Left kidney (tissue), 8 donors: ENCODE measurements at places on chromosomes 1 and 21.
A peak's percentile ranks its signal among the peaks of the same experiment; 100 is the strongest.

- no peak for DNase-seq
These were observed 589.7 kb downstream of the DPYD start for GRCh38 chr1:97331165-97331564.

- DNase-seq = no peak
These were observed 98.6 kb downstream of the KCNJ15 start for GRCh38 chr21:38355353-38355752.

- peak; percentile 54 for DNase-seq
These were observed 71.3 kb downstream of the ATP5PO start for GRCh38 chr21:33844104-33844889.

DNA sequence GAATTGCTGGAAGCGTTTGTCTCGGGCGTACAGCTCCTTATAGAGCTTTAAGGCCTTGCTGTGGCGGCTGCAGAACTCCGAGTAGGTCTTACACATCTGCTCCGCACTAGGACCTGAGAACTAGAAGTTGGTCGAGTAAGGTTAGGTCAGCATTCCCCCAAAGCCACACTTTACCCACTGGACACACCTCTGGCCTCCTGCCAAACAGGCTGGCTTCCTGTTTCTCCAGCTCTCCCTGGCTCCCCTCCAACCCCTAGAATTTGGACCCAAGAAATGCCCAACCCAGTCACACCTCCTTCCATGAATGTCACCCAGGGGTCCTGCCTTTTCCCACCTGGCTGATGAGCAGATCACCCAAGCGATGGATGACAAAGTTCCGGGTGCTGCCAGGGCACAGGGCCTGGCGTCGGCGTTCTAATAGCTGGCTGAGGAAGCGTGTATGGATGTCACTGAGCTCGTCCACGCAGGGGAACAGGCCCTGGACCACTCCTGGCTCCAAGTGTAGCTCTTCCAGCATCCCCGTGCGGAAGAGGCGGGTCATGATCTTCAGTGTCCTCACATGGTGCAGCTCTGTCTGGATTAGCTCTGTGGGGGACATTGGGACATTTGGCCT, 15.6 kb downstream of the ARHGEF2 start:
- DNase-seq = no peak

GRCh38 chr1:49013079-49013478, 236.4 kb upstream of the BEND5 start:
- DNase-seq = no peak

DNA sequence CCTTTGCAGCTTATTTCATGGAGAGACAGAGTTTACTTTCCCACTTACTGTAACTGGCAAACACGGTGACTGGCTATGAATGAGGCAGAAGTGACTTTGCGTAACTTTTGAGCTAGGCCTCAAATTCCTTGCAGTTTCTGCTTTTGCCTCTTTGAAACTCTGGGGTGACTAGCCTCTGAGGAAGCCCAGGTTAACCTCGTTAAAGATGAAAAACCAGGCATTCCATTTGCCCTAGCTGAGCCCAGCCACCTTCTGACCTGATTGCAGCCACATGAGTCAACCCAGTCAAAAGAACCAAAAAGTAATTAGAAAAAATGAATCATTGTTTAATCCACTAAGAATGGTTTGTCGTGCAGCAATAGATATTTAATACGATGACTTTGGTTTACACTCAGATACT, 20.4 kb downstream of the PRMT6 start:
- no peak for DNase-seq

DNA sequence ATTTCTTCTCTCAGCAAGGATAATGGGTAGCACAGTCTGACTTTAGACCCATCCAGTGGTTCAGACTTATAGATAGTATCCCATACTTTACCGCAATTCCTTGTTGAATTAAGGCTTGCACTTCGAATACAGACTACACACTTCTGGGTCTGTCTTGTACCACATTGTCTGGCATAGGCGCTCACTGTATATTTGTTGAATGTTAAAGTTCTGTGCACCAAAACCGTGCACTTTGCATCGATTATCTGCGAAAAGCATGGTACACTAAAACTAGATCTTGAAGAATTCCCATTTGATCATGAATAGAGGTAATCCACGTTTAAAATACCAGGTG, 556 bp upstream of the RYR2 start:
- DNase-seq = no peak

- DNase-seq = no peak
These were observed 101.9 kb downstream of the ZNF644 start for GRCh38 chr1:90919900-90920299.

DNA sequence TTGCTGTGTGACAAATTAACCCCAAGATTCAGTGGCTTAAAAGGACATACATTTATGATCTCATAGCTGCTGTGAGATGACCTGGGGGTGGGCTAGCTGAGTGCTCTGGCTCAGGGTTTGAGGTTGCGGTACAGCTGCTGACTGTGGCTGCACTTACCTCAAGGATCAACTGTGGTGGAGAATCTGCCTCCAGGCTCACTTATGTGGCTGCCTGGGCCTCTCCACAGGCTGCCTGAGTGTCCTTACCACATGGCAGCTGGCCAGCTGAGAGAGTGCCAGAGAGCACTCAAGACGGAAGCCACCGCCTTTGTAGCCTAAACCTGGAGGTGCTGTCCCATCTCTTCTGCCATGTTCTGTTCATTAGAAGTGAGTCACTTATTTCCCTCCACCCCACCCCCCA, 5.7 kb downstream of the LRRC71 start:
- DNase-seq = no peak

DNA sequence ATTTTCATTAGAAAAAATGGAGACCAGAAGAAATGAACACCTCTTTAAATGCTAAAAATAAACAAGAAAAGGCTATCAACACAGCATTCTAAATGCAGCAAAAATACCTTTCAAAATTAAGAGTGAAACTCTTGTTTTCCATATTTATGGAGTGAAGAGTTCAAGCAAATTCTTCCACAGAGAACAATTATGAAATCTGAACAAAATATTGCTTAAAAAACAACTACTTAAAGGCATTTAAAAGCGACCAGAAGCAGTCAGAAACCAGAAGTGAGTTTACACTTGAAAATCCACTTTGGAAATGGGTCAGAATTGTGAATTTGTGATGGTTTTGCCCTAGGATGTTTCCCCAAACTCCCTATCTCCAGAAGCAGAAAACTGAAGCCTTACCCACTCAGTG, 60.9 kb upstream of the KCNH1 start:
- DNase-seq = no peak

DNA sequence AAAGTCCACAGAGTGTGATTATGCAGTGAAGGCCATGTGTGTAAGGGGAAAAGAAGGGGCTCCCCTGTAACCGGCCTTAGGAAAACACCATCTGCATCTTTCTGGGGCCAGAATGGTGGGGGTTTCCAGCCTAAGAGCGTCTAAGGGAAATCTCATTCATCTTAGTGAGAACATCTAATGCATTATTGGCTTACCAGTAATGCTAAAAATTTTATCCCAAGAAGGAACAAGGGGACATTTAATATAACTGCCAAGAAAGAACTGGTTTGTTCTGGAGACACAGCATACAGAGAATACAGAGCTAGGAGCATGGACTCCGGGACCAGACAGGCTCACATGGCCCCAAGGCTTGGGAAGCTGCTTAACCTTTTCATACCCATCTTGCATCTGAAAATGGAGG, 58.3 kb upstream of the DSCAM start:
- DNase-seq = no peak

DNA sequence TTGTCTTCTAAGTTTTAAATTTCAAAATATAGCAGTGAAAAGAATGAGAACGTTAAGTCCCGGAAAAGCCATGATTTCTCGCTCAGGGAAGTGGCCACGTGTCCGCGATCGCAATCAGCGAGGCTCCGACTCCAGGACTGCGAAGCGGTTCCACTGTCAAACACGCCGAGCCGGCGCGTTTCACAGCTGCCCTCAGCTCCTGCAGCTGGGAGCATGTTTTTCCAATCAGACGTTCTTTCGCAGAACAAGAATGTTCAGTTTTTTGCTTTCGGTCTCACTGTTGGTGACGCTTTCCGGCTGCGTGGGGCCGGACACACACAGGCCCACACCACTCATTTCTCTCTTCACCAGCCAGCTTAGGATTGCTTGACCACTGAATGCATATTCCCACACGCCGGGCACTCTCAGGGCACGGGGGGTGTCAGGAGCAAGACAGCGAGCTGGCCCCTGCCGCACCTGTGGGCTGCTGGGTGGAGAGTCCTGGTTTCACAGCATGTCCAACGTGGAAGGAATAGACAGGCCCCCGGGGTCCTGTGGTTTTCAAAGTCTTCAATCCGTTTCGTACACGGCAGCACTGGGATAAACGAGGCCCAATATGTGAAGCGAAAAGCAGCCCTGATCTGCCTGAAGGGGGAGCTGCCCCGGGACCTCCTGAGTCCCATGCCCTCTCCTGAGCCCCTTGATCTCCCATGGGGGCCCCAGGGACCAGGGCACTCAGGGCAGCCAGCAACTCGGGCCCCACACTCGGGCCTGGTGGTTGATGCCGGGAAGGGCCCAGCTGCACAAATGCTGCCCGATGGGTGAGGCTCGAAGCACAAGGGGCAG, 47.3 kb upstream of the COL18A1 start:
- DNase-seq = peak; percentile 56

DNA sequence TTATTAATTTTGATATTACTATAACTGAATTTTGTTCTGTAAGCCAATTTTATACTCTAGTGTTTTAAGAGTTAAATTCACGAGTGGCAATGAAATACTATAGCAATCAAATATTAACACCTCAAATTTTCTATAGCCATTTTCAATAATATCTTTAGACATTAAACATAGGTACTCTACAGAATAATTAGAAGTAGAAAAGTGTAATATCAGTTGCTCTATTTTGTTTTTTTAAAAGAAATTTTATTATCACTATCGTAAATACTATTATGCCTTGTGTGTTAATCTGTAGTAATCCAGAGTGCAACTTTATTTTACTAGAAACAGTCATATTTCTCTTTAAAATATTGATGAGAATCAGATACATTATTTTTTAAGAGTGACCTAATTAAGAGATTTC, 691.2 kb downstream of the USP25 start:
- DNase-seq = no peak

DNA sequence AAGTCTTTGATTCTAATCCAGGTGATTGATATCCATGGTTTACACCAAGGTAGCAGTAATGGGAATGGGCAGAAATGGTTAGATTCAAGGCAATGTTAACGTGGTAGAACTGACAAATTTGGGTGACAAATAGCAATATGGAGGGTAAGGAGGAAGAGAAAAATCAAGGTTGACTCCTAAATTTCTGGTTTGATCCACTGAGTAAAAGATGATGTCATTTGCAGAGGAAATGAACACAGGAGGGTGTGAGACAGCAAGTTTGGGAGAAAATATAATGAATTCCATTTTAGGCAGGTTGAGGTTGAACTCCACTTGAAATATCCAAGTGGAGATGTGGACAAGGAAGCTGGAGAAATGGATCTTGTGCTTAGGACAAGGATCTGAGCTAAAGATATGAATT, 170.9 kb upstream of the CAMK1G start:
- DNase-seq = no peak

- DNase-seq = no peak
These were observed 8.5 kb downstream of the GPR157 start for GRCh38 chr1:9120312-9120958.

DNA sequence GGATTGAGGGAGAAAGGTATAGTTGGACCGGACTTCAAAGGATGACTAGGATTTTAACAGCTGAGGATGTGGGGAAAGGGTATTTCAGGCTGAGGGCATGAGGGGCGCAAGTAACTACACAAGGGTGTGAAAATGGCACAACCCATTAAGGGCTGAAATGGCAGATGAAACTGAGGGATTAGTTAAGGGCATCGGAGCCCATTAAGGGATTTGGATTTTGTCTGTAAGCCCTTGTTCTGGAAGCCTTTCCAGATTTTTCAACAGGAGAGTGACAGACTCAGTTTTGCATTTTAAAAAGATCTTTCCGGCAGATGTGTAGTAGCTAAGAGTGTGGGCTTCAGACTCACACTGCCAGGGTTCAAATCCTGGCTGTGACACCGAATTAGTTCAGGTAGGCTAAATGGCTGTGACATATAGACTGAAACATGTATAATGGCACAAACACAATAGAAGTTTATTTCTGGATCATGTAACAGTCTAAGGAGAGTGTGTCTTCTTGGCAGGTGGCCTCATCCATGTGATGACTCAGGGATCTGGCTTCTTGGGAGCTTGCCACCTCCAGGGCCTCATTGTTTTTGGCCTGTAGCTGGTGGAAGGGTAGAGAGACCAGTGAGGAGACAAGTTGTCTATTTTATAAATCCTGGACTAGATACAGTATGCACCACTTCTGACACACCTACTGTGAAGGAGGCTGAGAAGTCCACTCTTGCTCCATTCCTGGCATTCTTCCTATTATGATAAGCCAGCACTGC, 49.6 kb downstream of the UBE2T start:
- DNase-seq = no peak

- no peak for DNase-seq
These were observed 9.0 kb upstream of the KIRREL1 start for GRCh38 chr1:157984469-157984868.

GRCh38 chr1:53197291-53198200, 922 bp downstream of the CPT2 start:
- DNase-seq = no peak

GRCh38 chr1:115476616-115477015, 138.6 kb upstream of the NGF start:
- no peak for DNase-seq

DNA sequence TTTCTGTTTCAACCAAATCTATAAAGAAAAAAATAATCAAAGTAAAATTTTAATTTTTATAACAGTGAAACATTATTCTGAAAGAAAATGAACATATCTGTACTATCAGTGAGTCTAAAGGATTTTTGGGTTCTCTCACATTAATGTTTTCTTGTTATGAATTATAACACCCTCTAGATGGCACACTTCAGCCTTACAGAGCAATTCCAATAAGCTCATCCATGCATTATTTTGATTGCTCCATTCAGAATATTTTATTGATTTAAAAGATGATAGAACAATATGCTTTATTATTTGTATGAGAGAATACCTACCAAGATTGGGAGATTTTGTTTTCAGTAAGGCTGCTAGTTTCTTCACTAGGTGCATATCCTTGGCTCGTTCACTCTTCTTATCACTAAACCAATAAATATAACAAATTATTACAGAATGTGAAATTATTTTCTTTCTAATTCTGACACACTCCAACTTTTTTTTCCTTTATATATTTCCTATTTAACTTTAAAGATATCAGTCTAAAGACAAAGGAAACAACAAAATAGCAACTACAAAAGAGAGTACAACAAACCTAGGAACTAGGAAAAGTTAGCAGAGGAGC, 82.4 kb downstream of the RAB3GAP2 start:
- DNase-seq = no peak

GRCh38 chr1:218339267-218339831, 5.8 kb upstream of the TGFB2 start:
- DNase-seq = peak; percentile 42

DNA sequence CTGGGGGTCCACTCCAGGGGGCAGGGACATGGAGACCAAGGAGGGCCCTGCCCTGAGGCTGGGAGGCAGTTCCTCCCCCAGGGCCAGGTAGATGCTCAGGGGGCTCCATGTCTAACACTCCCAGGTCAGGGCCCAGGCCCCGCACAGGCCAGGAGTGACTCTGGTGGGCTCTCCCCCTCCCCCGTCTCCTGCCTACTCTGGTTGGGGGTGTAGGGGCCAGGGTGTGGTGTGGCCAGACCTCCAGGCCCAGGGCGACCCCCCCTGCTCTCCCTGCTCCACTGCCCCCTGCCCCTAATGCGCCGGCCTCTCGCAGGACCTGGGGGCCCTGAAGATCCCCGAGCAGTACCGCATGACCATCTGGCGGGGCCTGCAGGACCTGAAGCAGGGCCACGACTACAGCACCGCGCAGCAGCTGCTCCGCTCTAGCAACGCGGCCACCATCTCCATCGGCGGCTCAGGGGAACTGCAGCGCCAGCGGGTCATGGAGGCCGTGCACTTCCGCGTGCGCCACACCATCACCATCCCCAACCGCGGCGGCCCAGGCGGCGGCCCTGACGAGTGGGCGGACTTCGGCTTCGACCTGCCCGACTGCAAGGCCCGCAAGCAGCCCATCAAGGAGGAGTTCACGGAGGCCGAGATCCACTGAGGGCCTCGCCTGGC, 19.7 kb upstream of the CCDC27 start:
- no peak for DNase-seq
